ENCODE measurements at places on chromosomes 11 and 22.

GRCh38 chr11:3046190-3046589 is 11.0 kb downstream of the CARS1 start:
- DNase-seq = peak; percentile 93

DNA sequence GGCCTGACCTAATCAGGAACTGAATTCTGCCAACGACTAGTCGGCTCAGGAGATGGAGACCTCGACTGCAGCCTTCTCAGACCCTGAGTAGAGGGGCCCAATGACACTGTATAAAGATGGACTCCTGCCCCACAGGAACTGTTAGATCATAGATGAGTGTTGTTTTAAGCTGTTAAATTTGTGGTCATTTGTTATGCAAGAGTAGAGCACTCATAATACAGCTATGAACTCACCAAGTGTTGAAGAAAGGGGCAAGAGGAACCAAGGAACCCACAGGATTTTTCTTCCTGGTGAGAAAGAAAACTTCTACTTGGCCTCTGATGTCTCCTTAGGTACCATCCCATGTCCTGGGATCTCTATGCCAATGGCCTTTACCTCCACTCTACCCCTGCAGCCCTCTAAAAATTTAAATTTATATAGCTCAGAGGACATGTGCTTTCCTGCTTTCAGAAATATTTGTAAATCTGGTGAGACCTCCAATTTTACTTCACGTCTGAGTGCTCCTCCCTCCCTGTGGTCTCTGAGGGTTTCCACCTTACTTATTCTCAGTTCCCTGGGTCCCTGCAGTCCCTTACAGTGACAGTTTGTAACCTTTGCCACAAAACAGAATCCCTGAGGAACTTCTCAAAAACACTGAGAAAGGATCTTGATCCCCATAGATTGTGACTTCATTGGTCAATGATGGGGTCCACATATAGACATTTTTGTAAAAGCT is 256.3 kb upstream of the ARHGAP20 start:
- DNase-seq = no peak

GRCh38 chr22:41799486-41800347 is 762 bp upstream of the CCDC134 start:
- DNase-seq = peak; percentile 24

- no peak for DNase-seq
These were observed 680 bp downstream of the IFT46 start for GRCh38 chr11:118565051-118565450.

GRCh38 chr11:108170184-108170583 is 48.8 kb downstream of the ACAT1 start:
- DNase-seq = no peak

GRCh38 chr11:115255006-115255762 is 249.0 kb downstream of the CADM1 start:
- DNase-seq = no peak

DNA sequence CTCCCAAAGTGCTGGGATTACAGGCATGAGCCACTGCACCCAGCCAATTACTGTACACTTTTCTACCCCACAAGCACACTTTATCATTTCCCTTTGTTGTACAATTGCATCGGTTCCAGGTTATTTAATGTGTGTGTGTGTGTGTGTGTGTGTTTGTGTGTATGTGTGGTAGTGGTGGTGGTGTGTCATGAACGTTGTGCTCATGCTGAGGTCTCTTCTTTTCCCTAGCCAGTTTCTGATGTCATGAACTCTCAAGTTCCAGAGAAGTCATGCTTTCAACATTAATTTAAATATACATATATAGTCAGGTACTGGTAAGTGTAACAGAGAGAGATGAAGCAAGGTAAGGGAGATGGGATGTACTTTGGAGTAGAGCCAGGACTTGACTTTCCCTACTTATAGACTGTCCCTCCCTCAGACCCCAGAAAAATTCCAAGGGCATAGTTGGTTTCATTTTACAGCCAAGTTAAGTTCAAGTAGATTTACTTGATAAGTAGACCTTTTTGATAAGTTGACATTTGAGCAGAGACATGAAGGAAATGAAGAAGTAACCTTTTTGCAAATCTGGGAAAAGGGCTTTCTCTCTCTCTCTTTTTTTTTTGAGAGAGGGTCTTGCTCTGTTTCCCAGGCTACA is 42.7 kb downstream of the WEE1 start:
- no peak for DNase-seq

- DNase-seq = no peak
These were observed 44.6 kb upstream of the SPON1 start for GRCh38 chr11:13917904-13918303.

- DNase-seq = no peak
These were observed 795 bp downstream of the ZBTB3 start for GRCh38 chr11:62752994-62753735.

- DNase-seq = no peak
These were observed 29.1 kb downstream of the OR52K1 start for GRCh38 chr11:4511282-4512245.

- peak; percentile 60 for DNase-seq
These were observed 39.3 kb upstream of the TP53I11 start for GRCh38 chr11:44989831-44990566.

GRCh38 chr22:39543095-39543494 is 10.5 kb upstream of the RPS19BP1 start:
- DNase-seq = no peak

- DNase-seq = no peak
These were observed 6.1 kb downstream of the MPZL3 start for GRCh38 chr11:118245936-118246562.

DNA sequence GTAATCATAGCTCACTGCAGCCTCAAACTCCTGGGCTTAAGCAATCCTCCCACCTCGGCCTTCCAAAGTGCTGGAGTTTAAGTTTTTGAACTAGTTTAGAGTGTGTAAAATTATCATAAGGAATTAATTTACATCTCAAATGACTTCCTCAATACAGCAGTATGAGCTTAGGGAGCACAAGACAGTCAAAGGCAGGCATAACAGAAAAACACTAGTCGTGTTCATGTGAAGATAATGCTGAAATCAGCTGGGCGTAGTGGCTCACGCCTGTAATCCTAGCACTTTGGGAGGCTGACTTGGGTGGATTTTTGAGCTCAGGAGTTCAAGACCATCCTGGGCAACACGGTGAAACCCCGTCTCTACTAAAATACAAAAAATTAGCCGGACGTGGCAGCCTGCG is 25.8 kb downstream of the YDJC start:
- no peak for DNase-seq

DNA sequence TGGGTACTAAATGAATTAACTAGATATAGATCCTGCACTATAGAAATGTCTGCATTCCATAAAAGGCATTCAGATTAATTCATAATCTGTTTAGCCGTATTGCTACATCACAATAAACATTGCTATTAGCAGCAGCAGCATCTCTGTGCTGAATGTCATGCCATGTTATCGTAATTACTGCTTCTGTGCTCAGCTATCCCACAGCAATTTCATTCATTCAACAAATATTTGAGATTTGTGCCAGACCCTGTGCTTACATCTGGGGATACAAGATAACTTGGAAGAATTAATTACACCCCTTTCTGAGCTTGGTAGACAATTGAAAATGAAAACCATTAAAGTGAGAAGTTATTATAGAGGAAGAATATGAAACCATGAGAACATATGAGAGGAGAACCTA is 185.8 kb upstream of the C11orf87 start:
- no peak for DNase-seq

DNA sequence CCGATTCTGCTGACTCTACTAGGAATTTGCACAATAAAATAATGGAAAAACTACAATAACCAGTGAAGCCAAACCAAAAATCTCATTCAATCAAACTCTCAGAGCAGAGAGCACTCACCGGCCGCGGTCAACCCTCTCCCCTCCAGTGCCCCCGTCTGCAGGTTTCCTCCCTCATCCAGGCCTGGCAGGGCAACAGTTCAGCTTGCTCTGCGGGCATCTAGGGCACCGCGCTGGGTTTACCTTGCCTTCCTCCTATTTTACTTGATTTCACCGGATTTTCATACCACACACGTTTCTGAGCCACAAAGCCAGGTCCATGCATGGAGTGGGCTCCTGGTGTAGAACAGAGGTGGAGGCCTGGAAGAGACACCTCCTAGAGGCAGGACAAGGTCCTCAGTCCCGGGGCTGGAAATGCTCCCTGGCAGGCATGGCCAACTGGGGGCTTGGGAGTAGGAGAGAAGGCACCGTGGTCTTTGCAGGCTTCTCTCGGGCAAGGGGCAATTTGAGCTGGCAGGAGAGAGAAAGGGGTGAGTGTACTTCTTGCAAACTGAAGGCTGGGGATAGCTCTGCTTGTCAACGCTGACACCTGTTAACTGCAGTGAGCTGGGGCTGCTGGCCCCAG is 938.4 kb downstream of the BRD1 start:
- DNase-seq = no peak

- DNase-seq = no peak
These were observed 206.9 kb downstream of the ADAMTS15 start for GRCh38 chr11:130655300-130655699.

- no peak for DNase-seq
These were observed 115.7 kb downstream of the NTM start for GRCh38 chr11:131486100-131486499.

DNA sequence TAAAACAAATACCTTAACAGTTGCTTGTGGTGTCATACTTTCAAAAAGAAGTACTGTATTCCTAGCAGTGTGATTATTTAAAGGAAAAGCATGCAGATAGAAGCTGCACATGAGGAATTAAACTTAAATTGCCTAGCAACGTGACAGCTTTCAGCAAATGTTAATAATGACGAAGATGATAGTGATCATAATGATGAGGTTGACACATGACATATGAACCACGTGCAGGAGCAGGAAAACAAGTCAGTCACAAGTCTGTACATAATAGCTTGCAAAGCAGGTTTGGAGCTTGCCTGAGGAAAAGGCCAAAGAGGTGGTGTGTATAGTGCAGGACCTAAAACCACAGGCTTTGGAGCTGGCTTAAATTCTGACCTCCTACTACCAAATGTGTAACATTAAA is 30.6 kb upstream of the PIK3C2A start:
- DNase-seq = no peak

GRCh38 chr11:129866311-129866710 is 29.1 kb downstream of the NFRKB start:
- no peak for DNase-seq

- DNase-seq = no peak
These were observed 201.1 kb downstream of the CADM1 start for GRCh38 chr11:115302946-115303703.

GRCh38 chr22:30348809-30349208 is 7.9 kb downstream of the SF3A1 start:
- DNase-seq = no peak

DNA sequence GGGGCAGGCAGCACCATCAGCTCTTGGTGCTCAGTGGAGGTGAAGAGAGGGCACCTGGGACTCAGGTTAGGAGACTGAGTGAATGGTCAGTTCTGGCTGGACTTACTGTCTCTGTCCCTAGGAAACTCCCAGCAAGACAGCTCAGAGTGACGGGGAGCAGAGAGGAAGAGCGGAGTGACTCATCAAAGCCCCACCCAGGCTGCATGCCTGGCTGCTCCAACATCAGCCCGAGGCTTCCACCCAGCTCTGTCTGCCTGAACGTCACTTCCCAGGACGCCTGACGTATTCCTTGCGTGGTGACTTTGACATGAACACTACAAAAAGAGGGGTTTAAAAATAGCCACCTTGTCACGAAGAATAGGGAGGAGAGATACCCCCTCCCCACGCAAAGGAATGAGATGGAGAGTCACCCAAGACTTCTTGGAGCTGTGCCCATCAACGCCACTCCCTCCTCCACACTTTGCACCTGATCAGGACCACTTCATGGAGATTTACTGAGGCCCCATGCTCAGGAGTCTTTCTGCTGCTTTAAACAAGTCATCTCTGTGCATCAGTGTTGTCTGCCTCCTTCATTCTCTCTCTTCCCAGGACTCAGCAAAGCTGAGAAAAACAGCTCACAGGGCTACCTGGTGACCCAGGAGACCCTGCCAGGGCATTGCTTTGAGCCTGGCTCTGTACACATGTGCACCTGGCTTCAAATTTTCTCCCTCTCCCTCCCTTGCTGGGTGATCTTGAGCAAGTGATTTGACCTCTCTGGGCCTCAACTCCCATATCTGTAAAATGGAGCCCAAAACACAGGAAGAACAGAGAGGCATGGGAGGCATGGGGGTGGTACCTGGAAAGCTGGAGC is 83.1 kb downstream of the MN1 start:
- peak; percentile 91 for DNase-seq

DNA sequence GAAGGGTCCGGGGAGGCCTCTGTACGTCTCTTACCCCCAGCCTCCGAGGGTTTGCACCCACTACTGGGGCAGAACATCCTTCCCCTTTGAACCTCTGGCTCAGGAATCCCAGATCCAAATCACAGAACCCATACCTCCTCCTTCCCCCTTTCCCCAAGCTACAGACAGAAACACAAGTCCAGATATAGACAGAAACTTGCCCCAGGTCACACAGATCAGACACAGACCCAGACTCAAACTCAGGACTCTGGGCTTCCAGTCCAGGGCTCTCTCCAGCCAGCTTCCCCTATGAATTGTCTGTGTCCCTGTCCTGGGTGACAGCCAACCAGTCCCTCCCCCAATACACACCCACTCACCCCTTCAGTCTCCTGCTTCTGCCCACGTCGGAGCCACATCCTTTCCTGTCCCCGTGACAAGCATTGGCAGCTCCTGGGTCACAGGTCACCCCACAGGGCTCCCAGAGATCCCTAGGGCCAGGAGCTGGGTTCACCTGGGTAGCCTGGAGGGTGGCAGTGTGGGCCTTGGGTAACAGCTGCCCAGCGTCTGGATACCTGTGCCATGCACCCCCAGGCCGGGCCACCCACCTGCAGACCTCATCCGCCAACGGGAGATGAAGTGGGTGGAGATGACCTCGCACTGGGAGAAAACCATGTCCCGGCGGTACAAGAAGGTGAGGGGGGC is 772 bp downstream of the TBC1D10C start:
- no peak for DNase-seq

- DNase-seq = no peak
These were observed 139.3 kb downstream of the ST3GAL4 start for GRCh38 chr11:126494831-126495230.

GRCh38 chr11:2434506-2435255 is 9.6 kb downstream of the TRPM5 start:
- no peak for DNase-seq

DNA sequence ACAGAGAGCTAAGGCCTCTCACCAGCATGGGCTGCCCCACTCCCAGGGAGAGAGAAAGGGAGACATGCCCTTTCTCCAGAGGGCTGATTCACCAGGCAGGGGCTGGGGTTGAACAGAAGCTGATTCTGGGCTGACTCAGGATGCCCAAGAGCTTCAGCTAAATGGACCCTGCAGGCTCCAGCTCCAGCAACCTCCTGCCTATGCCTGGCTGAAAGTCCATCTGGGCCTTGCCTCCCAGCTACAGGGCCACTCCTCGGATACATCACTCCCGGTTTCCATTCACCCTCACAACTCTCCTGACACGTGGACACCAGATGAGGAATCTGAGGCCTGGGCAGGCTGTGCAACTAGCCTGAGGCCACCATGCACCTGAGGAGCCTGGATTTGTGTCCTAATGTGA is 215.5 kb downstream of the BUD13 start:
- DNase-seq = no peak

- no peak for DNase-seq
These were observed 736.5 kb downstream of the DLG2 start for GRCh38 chr11:84890676-84891075.

- DNase-seq = no peak
These were observed 30.8 kb upstream of the WNT11 start for GRCh38 chr11:76237000-76237649.

GRCh38 chr22:28647216-28647615 is 32.4 kb downstream of the TTC28 start:
- no peak for DNase-seq

All from gastrocnemius medialis (tissue), 4 donors.